Hypothalamus (tissue), 51 donors: ENCODE measurements at places on chromosomes 11 and 22.
A peak's percentile ranks its signal among the peaks of the same experiment; 100 is the strongest.

DNA sequence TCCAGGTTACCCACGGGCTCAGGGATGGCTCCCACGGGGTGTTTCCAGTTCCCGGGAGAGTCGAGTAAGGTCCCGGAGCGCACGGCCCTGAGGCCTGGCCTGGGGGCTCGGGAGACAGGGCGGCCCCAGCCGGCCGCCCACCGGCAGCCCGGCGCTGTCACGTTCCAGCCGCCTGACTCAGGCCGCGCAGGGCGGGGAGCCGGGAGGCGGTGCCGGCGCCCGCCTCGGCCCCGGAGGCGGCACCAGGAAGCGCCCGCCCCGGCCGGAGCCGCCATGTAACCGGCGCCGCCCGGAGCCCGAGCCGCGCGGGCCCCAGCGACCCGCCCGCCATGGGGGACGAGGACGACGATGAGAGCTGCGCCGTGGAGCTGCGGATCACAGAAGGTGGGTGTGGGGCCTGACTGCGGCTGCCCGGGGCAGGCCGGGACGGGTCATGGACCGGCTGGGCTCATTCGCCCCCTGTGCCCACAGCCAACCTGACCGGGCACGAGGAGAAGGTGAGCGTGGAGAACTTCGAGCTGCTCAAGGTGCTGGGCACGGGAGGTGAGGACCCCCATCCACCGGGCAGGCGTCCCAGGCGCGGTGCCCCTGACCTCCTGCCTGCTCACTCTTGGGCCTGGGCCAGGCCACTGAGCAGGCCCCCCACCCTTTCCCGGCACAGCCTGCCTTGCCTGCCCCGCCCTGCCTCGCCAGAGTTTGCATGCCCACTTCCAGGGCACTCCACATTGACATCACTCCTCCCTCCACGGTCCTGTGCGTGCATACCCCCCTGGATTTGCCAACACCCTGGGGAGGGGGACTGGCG, at the start of gene RPS6KA4:
RPS6KA4 (plus strand) TSS at position 256 of the 805 bp plus-strand sequence; CDS start at position 330, 74 bp downstream.
- DNase-seq = peak; percentile 43

- no peak for DNase-seq
These were observed 41.9 kb downstream of the MORC2 start for GRCh38 chr22:30926706-30927105.

DNA sequence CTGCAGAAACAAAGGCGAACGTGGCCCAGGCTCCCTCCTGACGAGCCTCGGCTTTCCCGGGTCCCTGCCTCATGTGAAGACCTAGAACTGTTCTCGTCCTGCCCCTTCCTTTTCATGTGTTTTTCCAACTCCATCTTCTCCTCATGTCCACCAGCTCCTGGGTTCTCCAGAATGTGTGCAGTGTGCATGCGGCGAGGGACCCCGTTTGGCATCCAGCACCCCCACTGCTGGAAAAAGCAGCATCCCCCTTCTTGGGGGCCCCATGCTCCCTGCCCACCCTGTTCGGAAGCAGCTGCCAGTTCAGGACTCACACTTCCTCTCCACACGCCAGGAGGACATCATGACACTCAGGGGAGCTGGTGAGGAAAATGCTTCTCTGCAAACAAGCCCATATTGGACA, 313.5 kb downstream of the BRD1 start:
- no peak for DNase-seq

DNA sequence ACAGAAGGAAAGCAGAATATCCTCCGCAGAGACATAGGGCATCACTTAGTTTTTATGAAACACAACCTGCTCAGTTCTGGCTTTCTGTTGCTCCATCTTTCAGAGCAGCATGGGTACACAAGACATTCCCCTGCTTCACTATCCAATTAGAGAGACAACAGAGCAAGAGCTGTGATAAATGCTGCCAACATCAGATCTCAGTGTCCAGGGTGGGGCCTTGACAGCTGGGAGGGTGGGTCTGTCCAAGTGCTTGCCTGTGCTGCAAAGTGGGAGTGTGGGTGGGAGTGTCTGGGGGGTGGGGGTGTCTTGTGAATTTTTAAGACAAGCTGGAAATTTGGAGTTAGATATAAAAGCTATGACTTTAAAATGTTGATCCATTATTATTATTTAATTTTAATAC, 369.6 kb downstream of the TENM4 start:
- no peak for DNase-seq

DNA sequence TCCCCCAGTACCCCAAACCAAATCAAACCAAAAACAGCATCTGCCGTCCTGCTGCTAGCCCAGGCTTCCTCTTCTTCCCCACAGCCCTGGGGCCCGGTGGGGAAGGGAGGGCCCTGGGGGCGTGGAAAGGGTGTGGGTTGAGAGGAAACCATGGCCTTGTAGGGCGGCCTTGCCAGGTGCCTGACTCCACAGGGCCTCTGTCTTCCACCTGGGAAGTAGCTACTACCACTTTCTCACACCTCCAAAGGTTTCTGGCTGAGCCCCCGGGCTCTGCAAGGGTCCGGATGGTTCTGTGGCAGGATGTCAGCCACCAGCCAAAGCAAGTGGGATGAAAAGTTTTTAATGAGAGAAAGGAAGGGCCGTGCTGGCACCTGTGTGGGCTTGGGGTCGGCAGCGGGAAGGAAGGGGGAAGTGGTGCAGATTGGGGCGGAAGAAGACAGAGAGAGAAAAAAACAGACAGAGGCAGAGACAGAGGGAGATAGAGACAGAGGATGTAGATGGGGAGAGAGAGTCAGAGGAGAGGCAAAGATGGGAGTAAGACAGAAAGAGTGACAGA, 10.5 kb downstream of the TPST2 start:
- DNase-seq = no peak

- no peak for DNase-seq
These were observed 60.0 kb downstream of the ENTHD1 start for GRCh38 chr22:39833610-39834009.

GRCh38 chr11:41031551-41032060, 427.8 kb downstream of the LRRC4C start:
- DNase-seq = no peak
